ENCODE measurements at places on chromosomes 4 and X.

GRCh38 chrX:2521092-2521926 lies 20.5 kb upstream of the DHRSX start:
- DNase-seq = no peak

GRCh38 chr4:83558059-83558653 lies 22.2 kb downstream of the GPAT3 start:
- DNase-seq = no peak

DNA sequence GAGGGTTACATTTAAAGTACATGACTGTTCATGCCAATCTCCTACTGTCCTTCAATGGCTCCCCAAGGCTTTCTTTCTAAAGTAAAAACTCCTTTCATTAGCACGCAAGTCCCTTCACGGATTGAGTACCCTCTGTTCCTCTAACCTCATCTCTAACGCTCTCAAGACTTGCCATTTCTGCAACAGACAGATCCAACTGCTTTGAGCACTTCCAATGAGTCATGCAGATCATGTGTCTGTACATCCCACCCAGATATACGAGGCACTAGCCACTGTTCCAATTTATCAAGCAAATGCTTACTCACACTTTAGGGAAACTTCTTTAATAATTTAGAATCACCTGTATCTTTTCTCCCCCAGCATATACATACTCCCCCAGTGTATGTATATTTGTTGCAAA lies 332.5 kb upstream of the ZFP42 start:
- DNase-seq = no peak

DNA sequence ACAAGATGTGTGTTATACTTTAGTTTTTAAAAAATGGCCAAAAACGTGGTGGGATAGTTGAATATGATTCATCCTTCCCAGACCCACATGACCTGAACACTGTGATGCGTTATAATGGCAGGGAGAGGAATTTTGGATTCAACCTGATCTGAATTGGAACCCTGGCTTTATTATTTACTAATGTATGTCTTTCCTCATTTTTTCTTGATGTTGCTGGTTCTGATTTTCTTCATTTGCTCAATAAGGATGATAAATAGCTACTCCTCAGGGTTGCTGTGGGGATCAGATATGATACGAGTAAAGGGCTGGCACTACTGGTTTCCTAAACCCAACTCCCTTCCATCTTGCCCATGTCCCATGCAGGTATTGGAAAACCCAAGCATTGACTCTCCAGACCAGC lies 24.2 kb upstream of the ACSL1 start:
- DNase-seq = no peak

DNA sequence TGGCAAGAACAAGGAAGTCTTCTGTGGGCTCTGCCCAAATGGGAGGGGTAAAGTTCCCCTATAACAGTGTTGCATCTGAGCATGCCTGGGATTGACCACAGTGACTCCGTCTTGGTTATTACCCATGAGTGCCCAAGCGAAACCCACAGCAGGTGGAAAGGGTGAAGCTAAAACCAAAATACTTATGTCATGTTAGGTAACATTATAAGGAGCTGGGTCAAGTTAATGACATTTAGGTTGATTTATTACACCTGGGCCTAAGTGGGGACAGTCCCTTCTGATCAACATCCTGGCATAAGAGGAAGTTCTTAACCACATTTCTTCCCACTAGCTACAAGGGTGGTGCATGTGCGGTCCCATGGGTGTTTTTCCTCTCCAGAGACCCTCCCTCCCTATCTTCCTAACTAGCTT lies 1.3 kb upstream of the ZNF732 start:
- no peak for DNase-seq
